ENCODE measurements at places on chromosomes 5 and 9. TPM values are rescaled to one million over a fixed set of nuclear protein-coding genes. Genes with fewer than 3 reads are reported as not detected.

GRCh38 chr9:126125577-126125976 is 201.1 kb upstream of the MVB12B start:
- peak; percentile 36 for DNase-seq

GRCh38 chr9:72932619-72933018 is 20.2 kb downstream of the ALDH1A1 start:
- DNase-seq: no peak

Gene PDE8B
- not detected for total RNA-seq

GRCh38 chr5:150488519-150489359 is 19.2 kb upstream of the NDST1 start:
- DNase-seq: peak; percentile 80

GRCh38 chr9:98538203-98538602 is 170.5 kb downstream of the GABBR2 start:
- no peak for DNase-seq

DNA sequence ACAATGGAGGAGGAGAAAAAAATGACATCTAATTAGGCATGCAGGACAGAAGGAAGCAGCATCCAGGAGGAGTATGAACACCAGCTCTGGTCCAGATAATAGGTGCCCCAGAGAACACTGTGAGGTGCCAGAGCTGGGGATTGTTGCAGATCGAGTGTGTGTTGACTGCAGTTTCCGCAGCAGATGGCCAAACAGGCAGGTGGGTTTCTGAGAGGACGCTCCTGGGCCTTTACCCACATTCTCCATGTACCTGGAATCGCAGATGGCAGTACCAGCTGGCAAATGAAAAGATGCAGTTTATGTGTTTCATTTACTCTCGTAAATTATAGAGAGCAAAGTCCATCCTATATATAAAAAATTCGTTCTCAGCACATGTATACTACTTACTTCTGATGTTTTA is 182.2 kb upstream of the ISL1 start:
- DNase-seq: peak; percentile 49

- DNase-seq: no peak
These were observed 240.4 kb downstream of the GLIS3 start for GRCh38 chr9:4059437-4059836.

Gene GAPVD1
- total RNA-seq: 140 TPM

DNA sequence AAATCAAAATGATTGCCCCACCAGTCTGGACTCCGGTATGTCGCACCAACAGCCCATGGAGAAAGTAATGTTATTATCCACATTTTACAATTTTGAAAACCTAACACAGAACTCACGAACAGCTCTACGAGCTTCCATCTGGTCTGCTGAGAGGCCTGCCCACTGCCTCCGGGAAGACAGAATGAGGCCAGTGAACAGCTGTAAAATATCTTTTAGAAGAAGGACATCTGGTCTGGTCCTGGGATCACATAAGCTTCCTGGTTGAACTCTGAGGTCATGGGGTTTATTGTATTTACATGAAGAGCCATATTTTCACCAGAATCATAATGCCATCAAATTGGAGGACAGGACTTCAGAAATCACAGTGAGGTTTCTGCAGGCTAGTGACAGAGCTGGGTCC is 89.0 kb downstream of the FRMD3 start:
- peak; percentile 53 for DNase-seq

- DNase-seq: no peak
These were observed 471.7 kb upstream of the RORB start for GRCh38 chr9:74025402-74025925.

Gene WNK2
- 1.2 TPM for total RNA-seq

- no peak for DNase-seq
These were observed 383.5 kb downstream of the TLE4 start for GRCh38 chr9:79955300-79955699.

DNA sequence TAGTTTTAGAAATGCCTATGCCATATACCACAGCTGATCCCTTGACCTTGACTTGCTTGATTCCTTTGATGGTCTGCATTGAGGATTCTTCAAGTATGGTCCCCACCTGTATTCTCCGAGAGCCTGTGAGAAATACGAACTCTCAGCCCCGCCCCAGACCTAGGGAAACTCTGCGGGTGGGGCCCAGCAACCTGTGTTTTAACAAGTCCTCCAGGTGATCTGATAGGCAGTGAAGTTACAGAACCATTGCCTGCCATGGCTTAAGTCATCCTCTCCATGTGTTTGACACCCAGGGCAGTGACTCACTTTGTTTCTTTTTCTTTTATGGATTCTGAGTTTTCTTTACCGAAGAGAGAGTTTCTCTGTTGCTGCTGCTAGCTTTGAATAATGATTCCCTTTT is 18.5 kb downstream of the FRMPD1 start:
- no peak for DNase-seq

- DNase-seq: peak; percentile 25
These were observed 95.7 kb downstream of the ANKH start for GRCh38 chr5:14775857-14776256.

Gene FAM13B
- 33.5 TPM for total RNA-seq

- DNase-seq: no peak
These were observed 41.9 kb upstream of the TESK1 start for GRCh38 chr9:35562895-35563780.

- no peak for DNase-seq
These were observed 9.5 kb upstream of the NADK2 start for GRCh38 chr5:36251218-36251617.

DNA sequence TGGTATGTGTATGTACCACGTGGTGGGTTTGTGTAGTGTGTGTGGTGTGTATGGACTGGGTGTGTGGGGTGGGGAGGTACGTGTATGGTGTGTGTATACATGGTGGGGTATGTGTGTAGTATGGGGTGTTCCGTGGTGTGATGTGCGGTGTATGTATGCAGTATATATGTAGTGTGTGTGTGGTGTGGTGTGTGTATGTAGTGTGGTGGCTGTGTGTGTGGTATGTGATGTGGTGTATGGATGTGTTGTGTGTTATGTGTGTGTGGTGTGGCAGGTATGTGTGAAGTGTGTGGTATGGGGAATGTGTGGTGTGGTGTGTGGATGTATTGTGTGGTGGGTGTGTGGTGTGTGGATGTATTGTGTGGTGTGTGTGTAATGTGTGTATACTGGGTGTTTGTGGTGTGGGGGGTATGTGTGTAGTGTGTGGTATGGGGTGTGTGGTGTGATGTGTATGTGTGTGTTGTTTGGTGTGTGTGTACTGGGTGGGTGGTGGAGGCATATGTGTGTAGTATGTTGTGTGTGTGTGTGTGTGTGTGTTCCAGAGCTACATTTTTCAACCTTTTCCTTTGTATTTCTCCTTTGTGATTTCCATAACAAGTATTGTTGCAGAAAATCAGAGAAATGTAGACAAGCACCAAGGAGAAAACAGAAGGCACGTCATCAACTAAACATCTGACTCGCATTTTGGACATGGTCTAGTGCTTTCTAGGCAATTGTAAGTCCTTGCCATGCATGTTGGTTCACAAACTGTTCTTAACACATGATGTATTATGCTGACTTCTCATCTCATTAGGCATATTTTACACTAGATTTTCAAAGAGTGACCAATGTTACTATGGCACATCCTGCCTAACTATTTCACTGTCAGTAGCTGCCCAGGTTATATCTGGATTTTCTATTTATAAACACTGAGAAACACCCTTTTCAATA is 13.2 kb downstream of the SEMA4D start:
- no peak for DNase-seq

GRCh38 chr9:130220352-130220751 is 45.2 kb upstream of the HMCN2 start:
- DNase-seq: peak; percentile 92

DNA sequence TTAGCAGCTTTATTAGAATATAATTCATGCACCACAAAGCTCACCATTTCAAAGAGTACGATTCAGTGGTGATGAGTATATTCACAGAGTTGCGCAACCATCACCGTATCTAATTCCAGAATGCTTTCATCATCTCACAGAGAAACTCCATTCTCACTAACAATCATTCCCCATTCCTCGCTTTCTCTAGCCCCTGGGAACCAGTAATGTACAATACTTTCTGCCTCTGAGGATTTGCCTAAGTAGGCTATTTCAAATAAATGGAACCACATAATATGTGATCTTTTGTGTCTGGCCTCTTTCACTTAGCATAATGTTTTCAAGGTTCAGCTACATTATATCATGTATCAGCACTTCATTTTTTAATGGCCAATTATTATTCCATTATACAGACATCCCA is 145.1 kb upstream of the ADAMTS16 start:
- no peak for DNase-seq

GRCh38 chr5:160802592-160802991 is 49.4 kb downstream of the ATP10B start:
- DNase-seq: no peak

Gene C5orf52
- total RNA-seq: not detected

GRCh38 chr5:175306381-175306780 is 137.6 kb downstream of the DRD1 start:
- DNase-seq: no peak

DNA sequence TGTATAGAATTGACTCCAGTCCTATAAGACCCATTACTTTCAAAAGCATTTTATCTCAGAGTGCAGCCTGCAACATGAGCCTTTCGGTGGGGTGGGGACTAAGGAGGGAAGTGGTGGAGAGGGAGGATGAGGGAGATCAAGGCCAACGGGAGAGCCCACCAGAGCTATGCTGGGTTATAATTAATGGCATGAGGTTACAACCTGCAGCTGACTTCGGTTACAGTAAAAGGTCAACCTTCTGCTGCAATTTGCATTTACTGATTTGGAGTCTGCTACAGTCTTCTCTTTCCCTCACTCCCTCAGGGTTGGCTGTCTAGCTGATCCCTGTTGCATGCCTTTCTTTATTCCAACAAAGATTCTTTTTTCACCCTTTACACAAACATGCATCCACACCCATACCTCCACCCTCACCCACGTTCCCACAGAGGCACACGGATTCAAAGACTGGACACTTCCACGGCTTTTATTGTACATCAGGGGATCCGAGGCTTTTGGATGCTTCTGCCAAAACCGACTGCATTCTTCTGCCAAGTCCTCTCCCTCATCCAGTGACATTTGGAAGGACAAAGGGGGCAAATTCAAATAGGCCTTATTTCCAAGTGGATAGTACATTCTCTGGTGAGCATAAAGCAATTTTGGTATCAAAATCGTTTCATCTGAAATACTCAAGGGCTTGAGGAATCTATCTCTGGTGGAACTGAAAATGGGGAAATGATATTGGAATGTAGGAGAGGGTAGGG is 381.2 kb downstream of the NFIB start:
- no peak for DNase-seq

Gene CCDC187
- 2.8 TPM for total RNA-seq

GRCh38 chr5:96961053-96961452 is 25.2 kb downstream of the LNPEP start:
- peak; percentile 27 for DNase-seq

GRCh38 chr5:122736086-122736845 is 38.6 kb upstream of the SNX2 start:
- no peak for DNase-seq

Gene CCNI2
- total RNA-seq: not detected

Gene TAF11L5
- not detected for total RNA-seq

Gene ADAMTSL2
- total RNA-seq: 20.6 TPM

Gene SMIM33
- total RNA-seq: not detected

Gene CAMK4
- 16.9 TPM for total RNA-seq

DNA sequence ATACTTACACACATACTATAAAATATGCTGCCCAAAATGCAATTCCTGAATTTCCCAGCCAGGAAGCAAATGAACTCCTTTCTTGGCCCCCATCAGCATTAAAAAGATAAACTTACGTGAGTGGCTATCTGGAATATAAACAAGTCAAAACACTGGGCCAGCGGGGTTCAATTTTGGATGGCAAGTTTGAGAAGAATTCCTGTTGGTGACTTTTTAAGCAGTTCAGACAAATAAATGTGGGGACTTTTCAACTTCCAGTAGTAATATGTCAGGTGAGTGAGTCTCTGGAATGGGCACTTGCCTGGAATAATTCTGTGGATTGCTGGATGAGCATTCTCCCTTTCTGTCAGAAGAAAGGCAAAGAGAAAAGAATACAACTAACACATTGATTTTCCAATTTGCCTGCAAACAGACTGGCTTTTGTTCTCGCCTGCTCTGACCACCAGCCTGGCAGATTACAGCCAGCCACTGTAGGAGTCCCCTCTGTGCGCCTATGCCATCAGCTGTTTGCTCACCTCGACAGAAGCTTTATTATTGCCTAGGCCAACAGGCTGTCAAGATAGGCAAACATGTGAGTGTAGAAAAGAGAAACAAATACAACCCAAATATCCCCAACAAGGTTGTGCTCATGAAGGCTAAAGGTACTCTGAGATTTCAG is 78.6 kb downstream of the MRPS27 start:
- DNase-seq: no peak

Gene ALDH1A1
- 317 TPM for total RNA-seq

DNA sequence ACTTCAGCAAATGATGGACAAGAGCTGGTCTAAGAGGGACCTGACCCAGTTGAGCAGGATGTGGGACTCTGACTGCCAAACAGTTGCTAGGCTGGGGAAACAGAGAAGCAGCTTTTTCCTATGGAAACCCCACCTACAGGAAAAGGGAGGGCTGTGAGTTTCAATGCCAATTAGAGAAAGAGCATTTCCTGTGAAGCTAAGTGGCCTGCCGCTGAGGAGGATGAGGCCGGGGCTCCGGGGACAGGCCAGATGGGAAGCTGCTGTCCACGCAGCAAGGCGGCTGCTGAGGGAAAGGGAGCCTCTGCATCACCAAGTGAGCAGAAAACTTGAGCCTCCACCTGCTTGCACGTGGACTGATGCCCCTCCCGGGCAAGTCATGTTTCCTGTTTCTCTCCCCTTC is at the start of gene PCDH12:
Gene PCDH12 (minus strand): TSS at position 90 of the 400 bp plus-strand sequence. CDS start 351 bp downstream, outside the sequence.
- DNase-seq: no peak

- DNase-seq: peak; percentile 41
These were observed 90.3 kb upstream of the IFNK start for GRCh38 chr9:27433631-27434325.

DNA sequence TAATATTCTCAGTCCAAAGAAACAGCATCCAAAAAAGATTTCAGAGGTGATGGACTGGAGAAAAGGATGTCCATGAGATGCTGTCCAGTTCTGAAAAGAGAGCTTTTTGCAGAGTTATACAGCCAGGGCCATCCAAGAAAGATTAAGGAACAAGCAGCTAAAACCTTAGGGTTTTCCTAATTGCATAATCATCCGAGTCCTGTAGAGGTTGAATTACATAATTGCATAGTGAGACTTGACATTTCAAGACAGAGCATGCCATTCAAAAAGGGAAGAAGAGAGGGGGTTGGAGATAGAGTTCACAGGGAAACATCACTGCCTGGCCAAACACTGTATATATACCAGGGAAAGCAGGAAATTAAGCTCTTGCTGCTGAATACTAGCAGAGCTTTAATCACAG is 1729.2 kb upstream of the WWC1 start:
- DNase-seq: peak; percentile 4

DNA sequence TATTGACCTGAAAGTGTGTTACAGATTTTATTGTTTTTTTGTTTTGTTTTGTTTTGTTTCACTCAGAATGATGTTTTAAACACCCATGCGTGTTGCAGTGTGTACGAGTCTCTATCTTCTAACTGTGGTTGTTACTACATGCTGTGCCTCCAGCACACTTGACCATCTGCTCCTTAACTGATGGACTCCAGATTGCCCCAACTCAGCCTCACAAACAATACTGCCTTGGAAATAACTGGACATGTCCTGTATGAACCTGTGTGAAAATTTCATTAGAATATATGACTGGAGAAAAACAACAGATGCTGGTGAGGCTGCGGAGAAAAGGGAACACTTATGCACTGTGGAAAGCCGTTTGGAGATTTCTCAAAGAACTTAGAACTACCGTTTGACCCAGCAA is 68.7 kb upstream of the HAND1 start:
- DNase-seq: no peak

All from stomach (tissue), 19 donors.